Liver (tissue), 10 donors: ENCODE measurements at places on chromosomes 12 and 14.

- H3K4me1 ChIP-seq = no peaks in the 10 kb centered on the region
- H3K36me3 ChIP-seq = peaks cover 8% of the 10 kb centered on the region
- H3K4me3 ChIP-seq = no peak overlapping the region
- H3K27me3 ChIP-seq = no peaks in the 10 kb centered on the region
These were observed 8.1 kb downstream of the BTBD6 start for GRCh38 chr14:105256292-105256960.

DNA sequence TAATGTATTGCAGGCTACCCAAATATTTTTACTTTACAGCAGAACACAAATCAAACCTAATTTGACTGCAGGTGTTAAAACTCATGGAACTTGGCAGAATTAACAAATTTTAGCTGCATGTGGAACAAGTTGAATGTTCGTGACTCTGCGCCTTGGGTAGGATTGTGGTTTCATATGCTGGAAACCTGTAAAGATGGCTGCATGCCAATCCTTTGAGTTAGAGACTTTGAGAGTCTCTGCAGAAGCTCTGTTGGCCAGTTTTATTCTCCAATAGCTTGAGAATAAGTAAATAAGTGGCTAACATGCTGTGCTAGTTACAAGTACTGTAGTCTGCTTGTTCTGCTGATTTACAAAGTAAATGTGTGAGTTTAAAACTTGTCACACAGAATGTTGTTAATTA, 77.8 kb downstream of the PDE6H start:
- H3K27ac ChIP-seq = no peak overlapping the region
- H3K4me3 ChIP-seq = no peak overlapping the region
- DNase-seq = no peak
- no peaks in the 10 kb centered on the region for H3K27me3 ChIP-seq
- no peaks in the 10 kb centered on the region for H3K36me3 ChIP-seq

- DNase-seq = no peak
- H3K4me1 ChIP-seq = no peaks in the 10 kb centered on the region
- H3K36me3 ChIP-seq = no peaks in the 10 kb centered on the region
- H3K4me3 ChIP-seq = no peak overlapping the region
These were observed 334.5 kb downstream of the CACNA1C start for GRCh38 chr12:2387103-2387834.

GRCh38 chr12:32533971-32534590, 134.7 kb downstream of the FGD4 start:
- DNase-seq = no peak
- H3K4me3 ChIP-seq = peak overlapping the region; percentile 63
- H3K27ac ChIP-seq = peak overlapping the region; percentile 90

DNA sequence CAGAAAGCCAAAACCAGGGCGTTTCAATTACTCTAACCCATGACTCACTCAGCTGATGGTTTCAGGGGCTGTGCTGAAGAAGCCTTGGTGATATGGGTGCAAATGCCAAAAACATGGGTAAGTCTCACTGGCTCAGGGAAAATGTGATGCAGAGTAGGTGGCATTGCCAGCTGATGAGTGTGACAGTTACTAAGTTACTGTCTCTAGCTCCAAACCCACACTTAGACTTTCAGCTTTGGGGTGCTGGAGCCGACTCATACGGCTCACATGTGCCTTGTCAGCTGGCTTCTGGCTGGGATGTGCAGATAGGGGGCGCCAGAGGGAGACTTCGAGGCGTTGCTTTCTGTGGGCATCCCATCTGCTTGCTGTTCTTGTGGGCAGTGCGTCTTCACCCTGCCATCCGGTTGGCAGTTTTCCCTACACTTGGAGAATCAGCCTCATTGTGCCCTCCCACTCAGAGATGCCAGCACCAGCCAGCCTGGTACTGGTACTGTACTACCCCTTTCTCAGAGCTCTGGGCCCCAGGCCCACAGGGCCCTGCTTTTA, 11.1 kb upstream of the KRT7 start:
- no peaks in the 10 kb centered on the region for H3K4me1 ChIP-seq
- peaks cover 5% of the 10 kb centered on the region for H3K27me3 ChIP-seq
- H3K27ac ChIP-seq = no peak overlapping the region
- no peaks in the 10 kb centered on the region for H3K36me3 ChIP-seq
- no peak for DNase-seq

DNA sequence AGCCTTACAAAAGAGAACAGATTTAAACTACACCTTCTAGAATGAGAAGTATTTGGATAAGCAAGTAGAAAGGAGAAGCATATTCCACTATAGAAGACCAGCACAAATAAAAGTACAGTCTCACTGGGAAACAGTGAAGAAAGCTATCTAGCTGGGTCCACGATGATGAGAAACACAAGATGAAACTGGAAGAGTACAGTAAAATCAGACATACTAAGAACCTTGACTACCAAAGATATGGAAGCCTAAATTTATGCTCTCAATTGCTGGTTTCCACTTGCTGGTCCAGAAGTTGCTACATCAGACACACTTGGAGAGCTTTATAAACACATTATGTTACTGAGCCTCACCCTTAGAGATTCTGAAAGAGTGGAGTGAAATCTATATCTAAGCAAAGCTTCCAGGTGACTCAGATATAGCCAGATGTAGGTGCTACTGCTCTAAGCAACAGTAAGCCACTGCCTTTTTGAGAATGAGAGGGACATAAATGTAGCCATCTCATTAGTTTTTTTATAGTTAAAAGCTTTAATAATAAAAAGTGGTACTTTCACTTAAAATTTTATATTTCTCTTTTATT, 96.3 kb upstream of the BBS10 start:
- H3K27me3 ChIP-seq = no peaks in the 10 kb centered on the region
- H3K4me3 ChIP-seq = no peak overlapping the region
- no peak for DNase-seq
- H3K27ac ChIP-seq = no peak overlapping the region

GRCh38 chr12:64673490-64674169, 63.3 kb downstream of the RASSF3 start:
- H3K36me3 ChIP-seq = no peaks in the 10 kb centered on the region
- no peaks in the 10 kb centered on the region for H3K4me1 ChIP-seq
- no peak overlapping the region for H3K27ac ChIP-seq
- no peak overlapping the region for H3K4me3 ChIP-seq

DNA sequence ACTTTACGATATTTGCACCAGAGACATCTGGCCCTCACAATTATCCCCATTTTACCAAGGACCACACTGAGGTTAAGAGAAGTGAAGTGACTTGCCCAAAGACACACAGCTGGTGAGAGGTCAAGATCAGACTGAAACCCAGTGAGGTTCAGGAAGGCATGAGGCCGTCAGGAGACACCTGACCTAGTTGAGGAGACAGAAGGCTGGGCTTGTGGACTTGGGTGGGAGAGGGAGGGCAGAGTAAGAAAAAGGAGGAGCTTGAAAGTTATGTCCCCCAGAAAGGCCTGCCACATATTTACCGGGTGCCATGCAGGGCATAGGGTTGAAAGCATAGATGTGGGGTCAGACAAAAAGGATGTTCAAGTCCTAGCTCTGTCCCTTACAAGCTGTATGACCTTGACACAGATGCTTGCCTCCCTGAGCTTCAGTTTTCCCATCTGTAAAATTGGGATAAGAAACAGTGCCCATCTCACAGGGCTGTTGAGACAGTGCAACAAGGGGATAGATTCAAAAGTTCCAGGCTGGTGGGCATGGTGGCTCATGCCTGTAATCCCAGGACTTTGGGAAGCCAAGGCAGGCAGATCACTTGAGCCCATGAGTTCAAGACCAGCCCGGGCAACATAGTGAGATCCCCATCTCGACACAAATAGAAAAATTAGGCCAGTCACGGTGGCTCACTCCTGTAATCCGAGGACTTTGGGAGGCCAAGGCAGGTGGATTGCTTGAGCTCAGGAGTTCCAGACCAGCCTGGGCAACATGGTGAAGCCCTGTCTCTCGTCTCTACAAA, 6.4 kb downstream of the SELPLG start:
- H3K27me3 ChIP-seq = no peaks in the 10 kb centered on the region
- no peaks in the 10 kb centered on the region for H3K36me3 ChIP-seq
- H3K27ac ChIP-seq = no peak overlapping the region
- no peaks in the 10 kb centered on the region for H3K4me1 ChIP-seq
